Stimulated activated CD4-positive, alpha-beta T cell treated with anti-CD3 and anti-CD28 coated beads, Interleukin-1b, Interleukin-23, amount 100 ng/mL, for 4 hours (primary cell): ENCODE measurements at places on chromosomes 5 and 9.

GRCh38 chr9:129623331-129623730 lies 2.4 kb upstream of the C9orf50 start:
- DNase-seq: no peak

DNA sequence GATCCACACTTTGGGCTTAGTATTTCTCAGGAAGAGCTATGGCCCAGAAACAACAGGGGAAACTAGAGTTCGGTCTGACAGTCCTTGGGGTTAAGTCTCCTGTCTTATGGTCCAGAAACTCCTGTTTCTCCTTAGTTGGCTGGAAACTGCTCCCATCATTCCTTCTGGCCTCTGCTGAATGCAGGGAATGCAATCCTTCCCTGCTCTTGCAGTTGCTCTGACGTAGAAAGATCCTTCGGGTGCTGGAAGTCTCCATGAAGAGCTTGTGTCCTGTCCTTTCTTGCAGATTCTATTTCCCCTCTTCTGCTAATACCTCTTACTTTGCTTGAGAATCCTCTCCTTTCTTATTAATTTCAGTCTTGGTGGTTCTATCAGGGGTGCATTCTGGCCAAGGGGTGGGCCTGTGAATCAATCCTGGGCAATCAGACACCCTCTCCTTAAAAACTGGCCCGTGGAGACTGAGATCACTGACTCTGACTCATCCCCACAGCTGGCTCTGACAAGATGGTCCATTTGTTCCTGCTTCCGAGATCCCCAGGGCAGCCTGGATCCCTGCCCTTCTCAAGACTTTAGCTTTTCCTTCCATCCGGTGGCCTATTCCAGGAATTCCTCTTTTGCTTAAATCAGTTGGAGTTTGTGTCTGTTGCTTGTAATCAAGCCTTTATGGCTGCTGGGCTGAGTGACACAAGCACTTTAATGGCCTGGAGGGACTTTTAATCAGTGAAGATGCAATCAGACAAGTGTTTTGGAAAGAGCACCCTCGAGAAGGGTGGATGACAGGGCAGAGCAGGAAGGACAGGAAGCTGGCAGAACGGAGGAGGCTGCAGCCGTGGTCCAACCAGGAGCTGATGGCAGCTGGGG lies 23.7 kb downstream of the PTGS1 start:
- no peak for DNase-seq

DNA sequence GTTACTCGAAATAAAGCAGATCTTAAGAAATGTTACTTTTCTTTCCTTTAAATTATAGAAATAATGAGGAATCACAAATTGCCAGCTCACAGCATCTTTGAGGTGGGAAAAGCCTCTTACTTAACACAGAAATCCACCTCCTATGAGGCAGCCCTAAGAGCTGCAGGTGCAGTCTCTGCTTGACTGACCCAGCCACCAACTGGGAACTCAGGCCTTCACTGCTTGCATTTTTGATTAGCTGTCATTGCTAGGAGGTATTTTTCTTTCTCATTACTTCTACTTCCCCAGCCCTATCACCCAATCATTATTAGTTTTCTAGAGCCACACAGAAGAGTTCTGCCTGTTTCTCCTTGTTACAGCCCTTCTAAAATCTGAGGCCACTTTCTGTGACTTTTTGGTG lies 416.5 kb upstream of the KLF4 start:
- no peak for DNase-seq

GRCh38 chr9:35729700-35730485 lies 2.1 kb downstream of the TLN1 start:
- DNase-seq: no peak

- DNase-seq: no peak
Measured at GRCh38 chr9:129875687-129876395, 40.6 kb downstream of the USP20 start.

GRCh38 chr5:163914910-163915309 lies 409.5 kb downstream of the MAT2B start:
- no peak for DNase-seq

- no peak for DNase-seq
Measured at GRCh38 chr9:27785714-27786100, 212.4 kb upstream of the C9orf72 start.

- no peak for DNase-seq
Measured at GRCh38 chr9:120931231-120932085, 4.9 kb upstream of the TRAF1 start.

- DNase-seq: no peak
Measured at GRCh38 chr5:5340206-5340729, 82.2 kb upstream of the ICE1 start.

DNA sequence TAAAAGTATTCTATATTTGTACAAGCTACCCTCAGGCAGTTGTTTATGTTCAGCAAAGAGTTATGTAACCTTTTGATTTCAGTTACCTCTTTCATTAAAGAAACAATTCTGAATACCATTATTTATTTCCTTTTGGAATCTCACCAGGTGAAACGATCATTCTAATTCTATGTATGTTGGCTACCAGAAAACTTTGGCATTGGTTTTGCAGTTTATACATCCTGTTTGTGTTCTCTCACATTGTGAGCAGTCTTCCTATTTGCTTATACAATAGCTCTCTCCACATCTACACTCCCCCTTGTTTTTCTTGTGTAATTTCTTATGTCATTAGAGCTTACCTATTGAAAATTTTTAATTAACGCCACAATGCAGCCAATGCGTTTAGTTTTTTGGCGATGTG lies 276.0 kb upstream of the MPDZ start:
- no peak for DNase-seq

DNA sequence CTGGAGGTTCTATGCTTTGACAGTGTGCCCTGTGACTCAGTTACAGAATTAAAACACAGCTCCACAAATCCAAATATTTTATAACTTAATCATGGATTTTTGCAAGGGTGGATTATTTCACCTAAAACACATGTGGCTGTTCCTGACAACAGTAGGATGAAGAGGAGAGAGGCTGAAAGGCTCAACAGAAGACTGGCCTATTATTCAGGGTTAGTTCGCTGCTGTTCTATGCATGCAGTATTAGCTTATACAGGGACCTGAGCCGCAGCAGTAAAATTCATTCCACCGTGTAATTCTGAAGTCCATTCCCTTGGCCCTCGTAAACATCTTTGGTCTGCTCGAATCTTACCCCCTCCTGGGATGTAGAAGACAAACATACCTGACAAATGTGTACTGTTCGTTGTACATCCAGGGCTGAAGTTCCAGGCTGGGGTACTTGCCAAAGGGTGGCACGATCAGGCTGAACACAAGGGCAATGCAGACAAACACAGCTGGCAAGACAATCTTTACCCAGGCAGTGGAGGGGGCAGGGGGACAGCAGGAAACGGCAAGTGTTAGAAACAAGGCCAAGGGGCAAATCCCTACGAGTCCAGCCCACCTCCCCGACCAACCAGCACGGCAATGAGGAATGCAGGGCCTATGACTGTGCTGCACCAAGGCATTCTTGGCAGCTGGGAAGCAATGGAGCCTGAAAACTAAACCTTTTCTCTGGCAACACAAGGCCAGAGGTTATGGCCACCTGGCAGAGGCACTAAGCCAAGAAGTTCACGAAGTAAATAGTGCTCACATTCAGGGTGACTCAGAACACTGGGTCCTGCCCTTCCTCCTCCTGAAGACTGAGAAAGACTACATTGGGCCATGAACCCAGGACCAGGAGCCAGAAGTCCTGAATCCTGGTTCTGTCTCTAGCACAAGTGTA lies 46.8 kb downstream of the NIPSNAP3B start:
- no peak for DNase-seq

- no peak for DNase-seq
Measured at GRCh38 chr5:72194846-72195245, 87.6 kb downstream of the MAP1B start.

DNA sequence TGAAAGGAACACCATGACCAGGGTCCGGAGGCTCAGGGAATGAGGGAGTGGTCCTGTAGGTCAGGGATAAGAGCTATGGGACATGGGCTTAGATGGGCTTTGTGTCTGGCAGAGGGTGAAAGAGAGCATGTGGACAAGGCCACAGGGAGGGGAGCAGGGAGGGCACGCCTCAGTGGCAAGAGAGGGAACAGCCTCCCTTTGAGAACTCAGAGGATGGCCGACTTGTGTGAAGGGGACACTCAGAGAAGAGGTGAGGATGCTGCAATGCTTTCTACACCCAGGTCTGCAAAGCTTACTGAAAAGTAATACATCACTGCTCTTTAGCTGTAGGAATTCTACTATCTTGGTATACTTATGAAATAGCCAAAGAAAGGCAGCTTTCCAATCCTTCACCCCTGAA lies 23.5 kb downstream of the MED10 start:
- no peak for DNase-seq

GRCh38 chr9:38022995-38023394 lies 46.0 kb downstream of the SHB start:
- no peak for DNase-seq

GRCh38 chr5:91070761-91071550 lies 312.2 kb downstream of the ARRDC3 start:
- no peak for DNase-seq

- no peak for DNase-seq
Measured at GRCh38 chr9:111161015-111161415, 122.7 kb upstream of the LPAR1 start.

GRCh38 chr5:83401775-83402174 lies 69.8 kb upstream of the VCAN start:
- no peak for DNase-seq

DNA sequence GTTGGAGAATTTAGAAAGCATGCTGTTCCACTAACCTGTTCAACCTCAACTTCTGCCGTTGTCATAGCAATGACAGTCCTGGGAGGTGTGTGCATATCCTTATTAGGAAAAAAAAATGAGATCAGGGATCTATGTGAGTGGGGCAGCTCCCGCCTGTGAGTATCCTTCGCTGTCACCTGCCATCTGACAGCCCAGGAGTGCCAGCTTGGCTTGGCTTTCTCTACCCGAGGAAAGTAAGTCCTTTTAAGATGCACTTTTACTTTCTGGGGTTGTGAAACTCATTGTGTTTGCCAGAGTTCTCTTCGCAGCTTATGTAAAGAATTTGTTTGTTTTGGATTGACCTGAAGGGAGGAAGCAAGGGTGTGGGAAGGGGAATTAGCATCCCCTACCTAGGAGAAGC lies 21.8 kb downstream of the PCDHAC2 start:
- DNase-seq: no peak

- no peak for DNase-seq
Measured at GRCh38 chr9:134344068-134344799, 18.0 kb downstream of the RXRA start.

DNA sequence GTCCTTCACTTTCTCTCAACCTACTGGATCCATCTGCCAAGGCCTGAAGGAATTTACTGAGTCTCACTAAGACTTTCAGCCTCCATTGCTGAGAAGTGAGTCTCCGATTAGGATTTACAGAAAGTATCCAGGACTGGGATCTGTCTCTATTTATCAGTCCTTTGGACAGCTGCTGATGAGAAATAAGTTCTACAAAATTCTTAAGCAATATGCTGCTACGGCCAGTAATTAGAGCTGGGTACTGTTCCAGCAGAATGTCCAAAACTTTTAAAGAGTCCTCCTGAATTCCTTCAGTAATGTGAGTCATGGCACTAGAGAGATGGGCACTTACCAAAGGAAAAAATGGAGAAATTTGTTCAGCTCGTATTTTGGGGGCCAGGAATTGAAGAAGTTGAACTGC lies 5.9 kb downstream of the TEX10 start:
- DNase-seq: no peak

GRCh38 chr9:8868632-8869031 lies 1069.1 kb upstream of the DMAC1 start:
- no peak for DNase-seq

DNA sequence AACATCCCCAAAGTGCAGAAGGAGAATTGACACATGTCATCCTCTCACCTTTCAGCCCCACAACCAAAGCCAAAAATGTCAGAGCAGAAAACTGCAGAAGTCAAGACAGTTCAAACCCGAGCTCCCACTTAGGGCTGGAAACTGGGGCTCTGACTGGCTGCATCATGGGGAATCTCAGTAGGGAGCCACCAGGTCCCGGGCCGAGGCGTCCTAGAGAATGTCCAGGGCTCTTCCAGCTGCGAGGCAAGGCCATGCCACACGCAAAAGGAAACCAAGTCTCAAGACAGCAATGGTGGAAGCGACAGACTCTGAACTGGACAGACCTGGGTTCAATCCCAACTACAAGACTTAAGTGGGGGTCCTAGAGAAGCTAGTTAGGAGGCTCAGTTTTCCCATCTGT lies 13.8 kb downstream of the SH3PXD2B start:
- no peak for DNase-seq

GRCh38 chr5:171168171-171168570 lies 140.9 kb upstream of the TLX3 start:
- no peak for DNase-seq

GRCh38 chr5:134177369-134178095 lies 782 bp upstream of the SKP1 start:
- DNase-seq: no peak

DNA sequence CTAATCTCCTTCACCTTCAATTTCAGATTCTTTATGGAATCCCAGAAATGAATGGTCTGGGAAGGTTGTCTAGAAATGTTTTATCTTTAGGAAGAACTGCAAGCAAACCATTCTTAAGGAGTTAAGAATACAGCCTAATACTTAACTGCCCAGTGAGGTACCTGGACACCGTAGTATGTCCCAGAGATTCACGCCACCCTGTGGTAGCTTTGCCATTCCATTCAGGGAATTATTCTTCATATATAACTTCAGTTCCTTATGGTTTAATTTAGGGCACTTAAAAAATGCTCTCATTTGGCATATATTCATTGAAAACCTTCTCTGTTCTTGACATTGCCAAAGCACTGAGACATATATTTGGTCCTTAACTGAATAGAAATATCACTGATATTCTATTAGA lies 49.7 kb downstream of the ACTBL2 start:
- no peak for DNase-seq

DNA sequence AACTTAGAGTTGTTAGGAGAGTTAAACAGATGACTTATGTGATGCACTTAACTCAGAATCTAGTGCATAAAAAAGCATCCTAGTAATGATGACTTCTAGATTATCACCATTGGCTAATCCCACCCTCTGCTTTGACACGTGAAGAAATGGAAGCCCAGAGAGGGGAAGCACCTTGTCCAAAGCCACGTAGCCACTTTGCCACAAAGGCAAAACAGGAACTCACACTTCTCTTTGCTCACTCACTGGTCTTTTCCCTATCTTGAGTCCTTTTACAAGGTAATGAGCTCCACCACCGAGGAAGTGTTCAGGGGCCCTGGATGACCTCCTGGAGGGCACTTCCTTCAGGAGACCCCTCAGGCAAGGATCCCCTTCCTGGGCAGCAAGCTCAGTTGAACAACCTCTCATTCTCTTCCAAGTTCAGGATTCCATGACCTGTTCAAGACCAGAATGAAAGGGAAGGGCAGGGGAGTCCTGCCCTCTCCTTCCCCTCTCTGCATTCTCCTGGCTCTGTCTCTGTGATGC lies 89.7 kb downstream of the HRH2 start:
- DNase-seq: no peak

- no peak for DNase-seq
Measured at GRCh38 chr9:13140843-13141592, 138.5 kb downstream of the MPDZ start.

GRCh38 chr5:146446861-146447733 lies at the start of gene TCERG1:
TCERG1 (plus strand) TSS chr5:146447333; CDS start chr5:146447350, 17 bp downstream.
- DNase-seq: peak; percentile 95

GRCh38 chr5:68757006-68757405 lies 336.8 kb upstream of the SLC30A5 start:
- no peak for DNase-seq
